Stimulated activated CD8-positive, alpha-beta memory T cell treated with anti-CD3 and anti-CD28 coated beads, Interleukin-7, amount 100 ng/mL, for 1 hour (primary cell): ENCODE measurements at places on chromosomes 5 and 9.

DNA sequence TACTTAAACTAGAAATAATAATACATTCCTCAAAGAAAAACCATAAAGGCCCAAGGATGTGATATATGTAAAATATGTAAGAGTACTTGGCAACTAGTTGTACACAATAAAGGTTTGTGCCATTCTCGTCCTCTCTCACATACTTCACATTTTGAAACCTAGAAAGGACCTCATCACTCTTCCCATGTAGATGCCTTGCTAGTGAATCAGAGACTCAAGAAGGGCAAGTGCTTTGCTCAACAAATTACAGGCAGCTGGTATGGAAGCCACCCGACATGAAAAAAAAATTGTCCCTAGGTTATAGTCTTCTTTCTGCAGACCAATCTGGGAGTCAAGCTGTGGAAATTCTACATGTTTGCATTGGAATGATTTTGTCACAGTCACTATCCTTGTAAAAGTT, 31.7 kb downstream of the ADRB2 start:
- no peak for DNase-seq

DNA sequence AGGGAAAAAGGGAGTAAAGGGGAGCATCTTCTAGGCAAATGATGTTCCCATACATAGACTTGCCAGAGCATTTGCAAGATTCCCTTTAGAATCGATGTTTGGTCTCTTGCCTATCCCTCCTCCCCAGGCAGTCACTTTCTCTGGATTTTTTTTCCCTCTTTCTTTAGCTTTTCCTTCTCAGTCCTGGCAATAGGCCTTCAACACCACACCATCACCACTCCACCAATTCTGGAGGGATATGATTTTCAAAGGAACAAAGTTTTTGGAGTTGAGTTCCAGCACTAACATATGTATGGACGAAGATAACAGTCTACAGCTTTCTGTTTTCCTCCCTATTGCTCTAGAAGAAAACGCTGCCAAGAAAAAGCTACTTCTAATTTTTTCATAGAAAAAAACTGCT, 377.4 kb downstream of the PDE4D start:
- DNase-seq: no peak

GRCh38 chr5:149594206-149594895, 13.1 kb downstream of the ARHGEF37 start:
- no peak for DNase-seq

DNA sequence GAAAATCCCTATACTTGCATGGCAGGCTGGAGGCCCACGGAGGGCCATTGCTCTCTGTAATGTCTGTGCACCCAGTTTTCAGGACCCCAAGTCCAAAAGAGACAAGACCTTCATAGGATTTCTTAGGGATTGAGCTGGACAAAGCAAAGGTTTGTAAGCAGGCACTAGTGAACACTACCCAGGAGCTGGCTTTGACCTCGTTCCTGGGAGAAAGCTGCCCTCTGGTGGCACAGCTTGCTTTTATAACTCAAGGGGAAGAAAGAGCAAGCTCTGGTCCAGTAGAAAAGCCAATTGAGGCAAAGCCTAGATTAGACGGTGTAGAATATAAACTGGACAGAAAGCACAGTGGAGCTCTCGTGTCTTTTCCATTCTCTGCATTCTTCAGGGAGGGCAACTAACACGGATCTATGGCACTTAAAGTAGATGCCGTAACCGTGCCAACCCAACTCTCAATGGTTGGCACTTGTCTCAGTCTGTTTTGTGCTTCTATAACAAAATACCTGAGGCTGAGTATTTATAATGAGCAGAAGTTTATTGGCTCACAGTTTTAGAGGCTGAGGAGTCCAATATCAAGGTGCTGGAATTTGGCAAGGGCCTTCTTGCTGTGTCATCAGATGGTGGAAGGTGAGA, 7.9 kb downstream of the GABRP start:
- no peak for DNase-seq

DNA sequence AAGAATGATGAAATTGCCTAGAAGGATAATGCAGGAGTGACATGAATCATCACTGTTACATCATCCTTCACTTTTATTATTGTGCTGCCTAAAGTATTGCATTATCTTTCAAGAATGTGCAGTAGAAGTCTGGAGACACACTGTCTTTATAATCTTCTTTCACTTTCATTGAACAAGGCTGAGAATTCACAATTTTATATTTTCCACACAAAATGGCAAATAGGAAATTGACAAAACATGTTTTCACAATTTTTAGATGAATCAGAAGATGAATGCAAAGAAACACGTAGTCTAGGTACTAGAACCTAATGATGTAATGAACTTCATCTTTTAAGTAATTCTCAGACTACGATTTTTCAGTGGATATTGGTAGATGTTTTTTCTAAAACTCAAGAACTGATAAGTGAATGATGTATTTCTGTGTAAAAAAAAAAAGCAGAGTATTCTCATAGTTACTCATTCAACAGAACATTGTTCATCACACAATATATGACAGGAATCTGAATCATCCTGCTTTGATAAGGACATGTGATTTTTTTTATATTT, 131.5 kb upstream of the GRHPR start:
- DNase-seq: no peak

DNA sequence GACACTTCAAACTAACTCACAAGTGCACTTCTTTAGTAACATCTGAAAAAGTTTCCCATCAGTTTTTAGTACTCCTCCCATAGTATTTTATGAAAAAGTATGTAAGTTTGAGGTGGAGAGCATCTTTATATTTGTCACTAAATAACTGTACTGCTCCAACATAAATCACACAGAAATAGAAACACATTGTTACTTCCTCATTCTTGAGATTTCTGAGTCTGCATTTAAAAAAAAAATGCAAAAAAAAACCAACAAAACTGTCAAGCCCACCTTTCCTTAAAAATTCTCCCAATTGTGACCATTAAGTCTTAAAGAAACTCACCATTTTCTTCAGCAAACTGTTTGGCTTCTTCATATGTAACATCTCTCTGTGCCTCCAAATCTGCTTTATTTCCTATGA, 18.7 kb downstream of the RAB14 start:
- no peak for DNase-seq
